ENCODE measurements at places on chromosomes 12 and 14. TPM values are rescaled to one million over a fixed set of nuclear protein-coding genes. Genes with fewer than 3 reads are reported as not detected.

The NUMB gene
- 52.3 TPM for total RNA-seq

The PMEL gene
- total RNA-seq, result not detected

The EXD2 gene
- total RNA-seq, result 56.7 TPM

The KRT77 gene
- not detected for total RNA-seq

The KRT73 gene
- not detected for total RNA-seq
